ENCODE measurements at places on chromosomes 3 and 15.

GRCh38 chr15:66780973-66781718 is 79.1 kb downstream of the SMAD6 start:
- no peak for DNase-seq

DNA sequence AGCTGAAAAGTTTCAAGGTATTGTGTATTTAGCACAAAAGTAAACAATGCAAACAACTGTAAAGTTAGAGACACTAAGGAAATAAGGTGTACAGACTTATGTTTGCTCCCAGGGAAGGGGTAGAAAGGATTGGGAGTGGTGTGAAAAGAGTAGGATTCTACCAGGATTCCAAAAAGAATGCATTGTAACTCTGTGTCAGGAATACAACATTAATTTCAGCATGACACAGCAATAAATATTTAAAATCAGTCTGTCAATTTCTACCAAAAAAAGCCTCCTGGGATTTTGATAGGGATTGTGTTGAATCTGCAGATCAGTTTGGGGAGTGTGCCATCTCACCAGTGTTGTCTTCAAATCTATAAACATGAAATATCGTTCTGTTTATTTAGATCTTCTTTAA is 73.4 kb downstream of the LRRC28 start:
- no peak for DNase-seq

- no peak for DNase-seq
Observed at GRCh38 chr15:35168464-35168863, 83.4 kb upstream of the NANOGP8 start.

- DNase-seq, result no peak
Observed at GRCh38 chr3:142021127-142021526, 128.2 kb downstream of the TFDP2 start.

DNA sequence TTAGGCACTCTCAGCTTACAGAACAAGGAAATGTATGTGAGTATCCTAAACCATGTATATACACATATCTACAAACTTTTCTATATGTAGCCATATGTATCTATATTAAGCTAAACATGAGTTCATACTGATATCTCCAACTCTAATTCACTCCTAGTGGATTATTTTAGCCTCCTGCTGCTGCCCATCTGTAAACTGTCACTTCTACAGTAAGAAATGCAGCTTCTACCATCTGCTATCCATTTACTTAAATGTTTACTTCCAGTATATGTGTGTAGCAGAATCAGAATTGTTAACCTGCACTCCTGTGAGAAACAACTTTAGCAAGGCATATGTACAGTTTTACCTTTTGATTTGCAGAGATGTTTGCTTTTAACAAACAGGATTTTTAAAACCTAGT is 478.5 kb upstream of the CBLB start:
- DNase-seq, result no peak

DNA sequence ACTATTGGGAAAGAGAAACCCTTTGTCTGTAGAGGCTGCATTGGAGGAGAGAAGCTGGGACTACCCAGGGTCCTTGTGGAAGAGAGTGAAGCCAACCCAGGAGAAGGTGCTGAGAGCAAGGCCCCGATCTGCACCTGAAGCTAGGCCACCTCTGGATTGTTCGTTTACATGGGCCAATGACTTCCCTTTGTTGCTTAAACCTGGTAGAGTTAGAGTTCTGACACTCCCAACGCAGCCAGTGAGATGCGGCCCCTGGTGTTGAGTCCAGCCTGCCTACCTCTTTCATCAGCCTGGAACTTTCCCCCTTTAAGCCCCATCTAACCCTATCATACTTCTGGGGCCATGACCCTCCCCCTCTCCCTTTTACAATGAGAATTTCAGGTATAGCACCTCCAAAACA is 30.8 kb downstream of the CCDC13 start:
- DNase-seq, result no peak

- DNase-seq, result no peak
Observed at GRCh38 chr15:95432878-95433405, 897.6 kb upstream of the NR2F2 start.

- no peak for DNase-seq
Observed at GRCh38 chr15:88574655-88575054, 28.2 kb upstream of the DET1 start.

DNA sequence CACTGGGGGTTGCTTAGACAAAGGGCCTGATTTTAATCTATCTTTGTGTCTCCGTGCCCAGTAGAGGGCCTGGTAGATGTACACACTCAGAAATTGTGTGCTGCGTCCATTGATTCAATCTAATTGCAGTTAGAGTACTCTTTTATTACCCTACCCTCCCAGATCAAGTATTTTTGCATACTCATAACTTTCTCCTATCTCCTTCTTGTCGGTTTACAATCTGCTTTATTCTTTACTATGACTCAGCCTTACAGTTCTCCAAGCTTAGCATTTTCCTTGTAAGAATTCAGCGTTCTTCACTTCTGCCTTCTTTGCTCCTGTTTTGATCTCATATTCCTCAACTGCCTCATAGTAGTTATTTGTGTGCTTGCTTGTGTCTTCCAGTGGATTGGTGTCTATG is 124.5 kb upstream of the ARRDC4 start:
- DNase-seq, result no peak

- DNase-seq, result no peak
Observed at GRCh38 chr3:46360907-46361306, 7.0 kb downstream of the CCR2 start.

- no peak for DNase-seq
Observed at GRCh38 chr15:98855815-98856531, 151.6 kb downstream of the PGPEP1L start.

- DNase-seq, result no peak
Observed at GRCh38 chr15:38648121-38648843, 83.7 kb upstream of the RASGRP1 start.

- no peak for DNase-seq
Observed at GRCh38 chr3:37897763-37898162, 36.1 kb downstream of the CTDSPL start.

DNA sequence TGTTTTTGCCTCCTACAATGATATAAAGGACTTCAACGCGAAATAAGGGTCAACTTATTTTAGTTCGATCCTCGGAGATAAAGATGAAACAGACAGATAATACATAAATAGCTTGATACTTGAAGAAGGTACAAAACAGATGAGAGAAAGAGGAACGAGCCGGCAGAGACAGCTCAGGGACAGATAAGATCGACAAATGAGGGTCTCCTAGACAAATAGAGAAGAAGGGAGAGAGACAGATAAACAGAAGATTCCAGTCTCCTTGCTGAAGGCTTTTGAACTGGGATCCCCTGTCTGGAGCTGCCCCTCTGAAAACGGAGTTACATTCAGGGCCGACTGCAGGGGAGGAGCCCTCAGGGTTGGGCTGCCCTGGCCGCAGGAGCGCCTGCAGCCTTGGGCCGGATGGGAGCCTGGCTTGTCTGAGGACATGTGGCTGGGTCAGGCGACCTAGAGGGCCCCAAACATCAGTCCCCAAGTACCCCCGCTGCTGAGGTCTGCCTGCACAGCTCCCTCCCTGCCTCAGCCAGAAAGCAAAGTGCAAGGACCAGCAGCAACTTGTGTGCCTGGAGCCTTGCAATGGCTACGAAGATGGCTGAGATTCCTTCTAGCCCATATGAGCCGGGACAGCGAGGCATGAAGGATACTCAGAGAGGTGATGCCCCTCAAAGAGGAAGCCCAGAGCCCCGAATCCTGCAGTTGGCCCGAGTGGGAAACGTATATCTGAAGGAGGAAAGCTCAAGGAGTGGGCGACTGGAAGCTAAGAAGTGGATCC is 926 bp upstream of the SKOR1 start:
- DNase-seq, result no peak

GRCh38 chr3:12900885-12901411 is 59.6 kb upstream of the RPL32 start:
- no peak for DNase-seq

DNA sequence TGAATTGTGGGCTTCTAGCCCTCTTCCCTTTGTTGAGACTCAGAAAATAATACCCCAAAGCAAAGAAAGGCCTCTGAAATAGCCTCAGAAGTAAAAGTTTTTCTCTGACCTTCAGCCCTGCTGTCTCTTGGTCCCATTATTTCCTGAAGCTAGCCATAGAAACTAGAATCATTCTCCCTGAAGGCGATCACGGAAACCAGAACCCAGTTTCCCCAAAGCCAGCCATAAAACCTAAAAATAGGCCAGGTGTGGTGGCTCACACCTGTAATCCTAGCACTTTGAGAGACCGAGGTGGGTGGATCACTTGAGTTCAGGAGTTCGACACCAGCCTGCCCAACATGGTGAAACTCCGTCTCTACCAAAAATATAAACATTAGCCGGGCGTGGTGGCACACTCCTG is 27.2 kb downstream of the EXD1 start:
- no peak for DNase-seq

- no peak for DNase-seq
Observed at GRCh38 chr3:98739266-98739665, 23.9 kb upstream of the ST3GAL6 start.

GRCh38 chr3:110925798-110926197 is 145.8 kb upstream of the NECTIN3 start:
- DNase-seq, result no peak

DNA sequence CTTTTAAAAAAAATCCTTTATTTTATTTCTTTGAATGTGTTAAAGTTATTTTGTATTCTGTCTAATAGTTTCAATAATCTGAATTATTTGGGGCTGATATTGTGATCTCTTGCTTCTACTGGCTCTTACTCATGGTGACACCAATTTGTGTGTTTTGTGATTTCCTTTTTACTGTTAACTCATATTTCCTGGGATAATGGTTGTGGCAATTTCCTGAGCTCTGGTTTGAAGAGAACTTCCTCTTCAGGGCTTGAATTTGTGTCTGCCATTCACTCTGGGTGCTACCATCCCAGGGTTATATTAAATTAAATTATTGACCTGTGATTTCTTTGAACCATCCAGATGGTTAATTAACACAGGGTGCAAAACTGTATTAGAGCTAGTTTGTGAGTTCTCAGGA is 60.4 kb upstream of the RNF7 start:
- no peak for DNase-seq

- no peak for DNase-seq
Observed at GRCh38 chr3:171230865-171231264, 204.3 kb upstream of the SLC2A2 start.

Data from D721Med (cell line).